Brain microvascular endothelial cell (primary cell): ENCODE measurements at places on chromosomes 16 and 17.

- no peak for DNase-seq
These were observed 3.4 kb downstream of the SPNS1 start for GRCh38 chr16:28977703-28978662.

DNA sequence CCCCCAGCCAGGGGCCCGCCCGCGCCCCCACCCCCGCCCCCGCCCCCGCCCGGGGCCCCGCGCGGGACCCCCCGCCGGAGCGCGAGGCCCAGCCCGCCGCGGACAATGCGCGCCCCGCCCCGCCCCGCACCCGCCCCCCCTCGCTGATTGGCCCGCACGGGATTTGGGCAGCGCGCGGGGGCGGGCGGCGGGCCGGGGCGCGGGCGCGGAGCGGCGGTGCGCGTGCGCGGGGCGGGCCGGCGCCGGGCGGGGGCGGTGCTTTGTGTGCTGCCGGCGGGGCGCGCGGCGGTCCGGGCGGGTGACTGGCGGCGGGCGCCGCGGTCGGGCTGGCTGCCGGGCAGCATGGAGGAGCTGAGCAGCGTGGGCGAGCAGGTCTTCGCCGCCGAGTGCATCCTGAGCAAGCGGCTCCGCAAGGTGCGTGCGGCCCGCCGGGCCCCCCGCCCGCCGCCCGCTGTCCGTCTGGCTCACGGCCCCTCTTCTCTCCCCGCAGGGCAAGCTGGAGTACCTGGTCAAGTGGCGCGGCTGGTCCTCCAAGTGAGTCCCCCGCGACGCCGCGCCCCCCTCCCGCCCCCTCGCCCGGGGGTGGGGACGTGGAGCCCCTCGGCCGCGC is at the start of gene CBX2:
Gene CBX2 (plus strand): TSS at position 255 of the 610 bp plus-strand sequence. CDS start 88 bp downstream, at position 343.
- DNase-seq: peak; percentile 34

GRCh38 chr16:50578137-50578536 is 29.9 kb downstream of the NKD1 start:
- DNase-seq: no peak

- DNase-seq: no peak
These were observed 34.5 kb upstream of the GPRC5B start for GRCh38 chr16:19919142-19919541.

DNA sequence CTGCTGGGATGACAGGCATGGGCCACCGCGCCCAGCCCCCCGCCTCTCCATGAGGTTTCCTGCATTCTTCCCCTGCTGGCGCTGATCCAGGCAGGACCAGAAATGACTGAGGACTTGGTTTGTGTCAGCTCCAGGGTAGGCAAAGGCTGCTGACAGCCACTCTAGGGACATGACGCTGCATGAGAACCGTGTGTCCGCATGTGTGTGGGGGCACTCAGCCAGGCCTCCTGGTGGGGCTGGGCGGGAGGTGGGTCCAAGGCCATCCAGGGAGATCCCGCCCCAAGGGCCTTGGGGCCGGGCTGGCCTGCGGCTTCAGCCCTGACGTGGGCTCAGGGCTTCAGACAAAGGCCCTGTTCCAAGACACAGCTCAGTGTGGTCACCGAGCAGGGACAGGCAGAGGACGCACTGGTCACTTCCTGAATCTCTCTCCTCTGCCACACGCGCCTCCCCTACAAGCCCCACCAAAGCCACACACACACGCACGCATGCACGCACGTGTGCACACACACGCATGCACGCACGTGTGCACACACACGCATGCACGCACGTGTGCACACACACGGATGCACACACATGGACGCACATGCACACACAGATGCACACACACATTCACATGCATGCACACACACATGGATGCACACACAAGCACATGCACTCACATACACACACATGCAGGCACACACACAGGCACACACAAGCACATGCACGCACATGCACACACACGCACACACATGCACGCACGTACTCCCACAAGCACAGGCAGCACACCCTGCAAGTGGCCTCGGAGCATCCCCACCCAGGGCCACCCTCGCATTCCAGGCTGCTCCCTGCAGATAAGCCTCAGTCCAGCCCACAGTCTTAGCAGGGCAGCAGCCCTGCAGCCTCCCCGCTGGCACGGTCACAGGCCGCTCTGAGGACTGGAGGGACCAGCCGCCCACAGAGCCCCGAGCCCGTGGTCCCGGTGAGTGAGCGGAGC is 5.3 kb upstream of the TMEM204 start:
- no peak for DNase-seq

DNA sequence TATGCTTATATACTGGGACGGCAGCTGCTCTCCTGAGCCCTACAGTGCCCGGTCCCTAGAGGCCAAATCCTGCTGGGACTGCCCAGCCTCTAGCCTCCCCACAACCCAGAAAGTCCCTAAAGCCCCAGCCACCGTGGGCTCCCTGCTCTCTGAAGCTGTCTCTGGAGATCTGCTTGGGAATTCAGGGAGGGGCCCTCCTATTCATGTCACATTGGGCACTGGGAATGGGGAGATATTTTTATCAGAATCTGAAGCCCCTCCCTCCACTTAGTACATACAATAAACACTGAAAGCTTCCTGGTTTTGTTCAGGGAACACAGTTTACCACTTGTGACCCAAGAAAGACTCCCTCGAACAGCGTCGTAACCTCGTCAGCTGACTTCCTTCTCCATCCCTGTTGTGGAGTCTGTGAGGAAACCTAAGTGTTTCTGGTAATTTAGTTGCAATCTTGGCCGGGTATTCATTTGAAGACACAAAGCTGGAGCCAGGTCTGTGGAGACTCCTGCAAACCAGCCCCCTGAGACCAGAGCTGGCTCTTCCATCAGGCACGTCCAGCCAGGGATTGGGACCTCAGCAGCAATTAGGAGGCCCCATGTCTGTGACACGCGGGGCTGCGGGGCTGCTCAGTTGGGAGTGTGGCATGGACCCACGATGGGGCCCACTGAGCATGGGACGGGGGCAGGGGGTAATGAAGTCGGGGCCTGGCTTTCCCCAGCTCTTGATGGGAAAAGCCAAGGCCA is 38.5 kb downstream of the PGS1 start:
- DNase-seq: no peak

GRCh38 chr16:81445966-81446906 is 1.6 kb downstream of the CMIP start:
- no peak for DNase-seq

GRCh38 chr16:73756289-73757178 is 540.1 kb upstream of the PSMD7 start:
- DNase-seq: no peak

DNA sequence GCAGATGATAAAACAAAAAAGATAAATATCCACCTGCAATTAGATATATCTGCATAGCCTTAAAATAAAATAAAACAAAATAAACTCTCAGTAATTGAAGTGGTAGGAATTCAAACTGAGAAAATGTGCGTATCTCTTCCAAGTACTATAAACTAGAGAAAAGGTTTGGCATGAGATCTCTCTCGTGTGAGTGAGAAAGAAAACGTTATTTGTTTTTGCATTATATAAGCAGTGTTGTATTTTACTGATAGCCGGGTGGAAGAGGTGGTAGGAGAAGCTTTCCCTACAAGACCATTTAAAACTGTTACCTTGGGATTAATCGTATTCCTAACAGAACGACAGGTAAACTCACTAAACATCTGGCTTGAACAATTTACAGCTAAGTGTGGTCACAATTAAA is 15.6 kb downstream of the CDH8 start:
- no peak for DNase-seq

- DNase-seq: peak; percentile 92
These were observed 136.7 kb upstream of the NUDT7 start for GRCh38 chr16:77585379-77586251.

- no peak for DNase-seq
These were observed at the start of gene RIPOR1 for GRCh38 chr16:67528222-67528869. Gene RIPOR1 (plus strand): TSS chr16:67528829. CDS start chr16:67538447, 9,618 bp downstream.

GRCh38 chr17:63279498-63280230 is 166.4 kb downstream of the CYB561 start:
- peak; percentile 32 for DNase-seq

GRCh38 chr16:88618182-88618955 is 20.0 kb upstream of the IL17C start:
- no peak for DNase-seq

GRCh38 chr16:56191156-56191815 is at the start of gene GNAO1:
Gene GNAO1 (plus strand): TSS chr16:56191489. CDS start chr16:56192236, 747 bp downstream.
- peak; percentile 7 for DNase-seq

- DNase-seq: no peak
These were observed 1.9 kb upstream of the TUBB3 start for GRCh38 chr16:89921131-89921701.

GRCh38 chr17:12665263-12666210 is at the start of gene MYOCD:
Gene MYOCD (plus strand): TSS chr17:12665890. CDS start chr17:12666189, 299 bp downstream.
- DNase-seq: peak; percentile 50

- DNase-seq: no peak
These were observed 19.2 kb downstream of the NDUFAF8 start for GRCh38 chr17:81258292-81258691.

DNA sequence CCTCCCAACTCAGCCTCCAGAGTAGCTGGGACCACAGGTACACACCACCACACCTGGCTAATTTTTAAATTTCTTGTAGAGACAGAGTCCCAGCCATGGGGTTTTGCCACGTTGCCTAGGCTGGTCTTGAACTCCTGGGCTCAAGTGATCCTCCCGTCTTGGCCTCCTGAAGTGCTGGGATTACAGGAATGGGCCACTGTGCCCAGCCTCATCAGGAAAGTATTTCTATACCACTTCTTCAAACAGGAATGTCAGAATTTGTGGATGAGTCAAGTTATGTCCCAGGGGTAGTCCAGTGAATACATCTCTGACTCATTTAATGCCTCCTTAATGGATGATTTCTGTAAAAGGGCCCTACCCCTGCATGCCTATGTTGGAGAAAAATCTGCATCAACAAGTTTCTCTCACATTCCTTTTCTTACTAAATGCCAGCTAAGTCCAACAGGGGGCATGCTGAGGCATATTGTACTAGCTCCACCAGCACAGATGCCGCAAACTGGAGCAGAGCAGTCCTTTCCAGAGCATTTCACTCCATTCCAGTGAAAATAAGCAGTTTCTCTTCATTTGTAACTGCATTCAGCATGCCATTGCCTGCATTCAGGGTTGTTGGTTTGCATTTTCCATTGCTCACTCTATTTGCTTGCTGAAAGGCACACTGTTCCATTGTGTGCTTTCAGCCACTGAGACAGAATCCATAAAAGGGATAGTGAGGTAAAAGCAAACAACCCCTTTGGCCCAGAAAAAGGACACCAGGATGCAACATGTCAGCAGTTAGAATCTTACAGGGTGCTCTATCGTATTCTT is 5.3 kb upstream of the CAVIN1 start:
- DNase-seq: peak; percentile 95

DNA sequence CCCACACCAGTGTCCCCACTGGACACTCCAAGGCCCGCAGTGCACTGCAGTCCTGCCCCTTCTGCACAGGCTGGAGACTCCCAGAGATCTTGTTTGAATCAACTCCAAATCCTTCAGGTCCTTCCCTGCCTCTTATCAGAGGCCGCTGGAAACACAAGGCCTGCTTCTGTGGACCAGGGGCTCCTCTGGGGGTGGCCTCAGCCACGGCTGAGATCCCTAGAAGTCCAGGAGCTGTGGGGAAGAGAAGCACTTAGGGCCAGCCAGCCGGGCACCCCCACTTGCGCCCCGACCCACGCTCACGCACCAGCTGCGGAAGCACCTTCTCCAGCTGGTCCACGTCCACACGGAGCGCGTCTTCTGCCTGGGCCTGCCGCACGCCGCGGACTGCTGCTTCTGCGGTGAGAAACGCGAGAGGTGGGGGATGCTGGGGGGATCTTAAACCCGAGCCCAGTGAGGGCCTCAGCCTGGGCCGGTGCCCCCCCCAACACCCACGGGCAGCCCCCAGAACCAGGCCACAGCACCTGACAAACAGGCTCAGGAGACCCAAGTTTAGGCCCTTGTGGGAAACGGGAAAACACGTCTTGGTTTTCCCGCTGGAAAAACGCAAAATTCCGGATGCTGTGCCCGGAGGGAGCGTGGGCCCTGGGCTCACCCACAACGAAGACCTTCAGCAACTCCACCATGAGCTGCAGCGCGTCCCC is 3.5 kb downstream of the CENPX start:
- DNase-seq: no peak
